Activated CD4-positive, CD25-positive, alpha-beta regulatory T cell (primary cell): ENCODE measurements at places on chromosomes 5 and 9.

DNA sequence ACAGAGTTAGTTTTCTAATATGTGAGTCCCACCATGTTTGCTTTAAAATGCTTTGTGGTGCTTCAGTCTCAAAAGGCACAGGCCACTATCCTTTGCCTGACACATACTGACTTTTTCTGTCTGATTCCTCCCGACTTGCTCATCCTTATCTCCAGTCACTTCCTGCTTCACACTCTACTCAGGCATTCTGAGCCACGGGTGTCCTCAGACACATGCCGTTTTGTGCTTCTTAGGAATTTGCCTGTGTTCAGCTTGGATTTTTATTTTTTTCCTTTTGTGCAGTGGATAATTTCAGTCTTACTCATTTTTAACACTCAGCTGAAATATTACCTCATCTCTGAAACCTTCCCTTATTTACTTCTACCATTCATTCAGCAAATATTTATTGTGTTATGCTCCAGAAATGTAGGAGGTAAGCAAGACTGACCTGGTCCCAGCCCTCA, 54.1 kb downstream of the MAN2A1 start:
- no peak for DNase-seq

- DNase-seq, result no peak
Observed at GRCh38 chr9:29241320-29241719, 1668.0 kb upstream of the C9orf72 start.

DNA sequence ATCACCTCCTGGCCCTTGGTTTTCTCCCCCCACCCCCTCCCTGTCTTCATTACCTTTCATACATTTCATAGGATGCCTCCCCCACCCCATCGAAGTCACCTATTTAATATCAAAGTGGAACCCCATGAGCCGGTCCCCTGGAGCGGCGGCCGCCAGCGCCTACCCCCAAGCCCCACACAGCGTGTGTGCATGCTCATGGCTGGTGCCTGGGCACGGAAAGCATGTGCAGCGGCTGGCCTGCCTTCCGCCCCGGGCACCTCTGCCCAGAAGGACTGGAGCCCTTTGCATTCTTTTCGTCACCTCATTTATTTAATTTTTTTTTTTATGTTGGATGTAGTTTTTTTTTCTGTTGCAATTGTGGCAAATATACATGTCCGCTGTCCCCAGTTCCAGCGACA, 116.2 kb downstream of the WNK2 start:
- DNase-seq, result no peak

GRCh38 chr9:125998837-125999503, 251.8 kb downstream of the PBX3 start:
- no peak for DNase-seq

DNA sequence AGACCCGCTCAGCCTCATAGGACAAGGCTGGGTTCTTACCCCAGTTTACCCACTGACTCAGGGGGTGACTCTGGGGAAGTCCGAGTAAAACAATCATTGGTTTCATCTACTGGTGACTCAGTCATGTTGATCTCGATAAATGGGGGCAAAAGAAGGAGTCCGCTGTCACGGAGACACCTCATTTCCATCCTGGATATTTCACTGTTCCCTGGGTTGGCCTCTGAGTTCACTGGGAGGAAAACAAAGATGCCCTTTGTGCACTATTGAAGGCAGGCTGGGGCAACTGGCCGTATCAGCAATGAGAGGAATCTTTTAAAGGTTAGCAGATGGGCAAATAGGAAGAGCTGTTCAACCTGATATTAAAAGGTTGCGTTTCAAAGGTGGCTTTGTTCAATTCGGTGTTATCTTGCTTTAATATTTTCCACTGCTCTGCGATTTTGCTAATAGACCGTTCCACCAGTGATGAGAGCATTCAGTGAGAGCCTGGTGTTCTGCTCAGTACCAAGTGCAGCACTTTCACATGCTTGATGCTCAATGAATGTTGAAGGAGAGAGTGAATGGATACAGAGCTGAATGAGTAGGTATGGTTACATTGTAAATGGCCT, 110.2 kb upstream of the EGFLAM start:
- DNase-seq, result no peak

GRCh38 chr5:57698802-57699201, 216.2 kb upstream of the ACTBL2 start:
- no peak for DNase-seq

DNA sequence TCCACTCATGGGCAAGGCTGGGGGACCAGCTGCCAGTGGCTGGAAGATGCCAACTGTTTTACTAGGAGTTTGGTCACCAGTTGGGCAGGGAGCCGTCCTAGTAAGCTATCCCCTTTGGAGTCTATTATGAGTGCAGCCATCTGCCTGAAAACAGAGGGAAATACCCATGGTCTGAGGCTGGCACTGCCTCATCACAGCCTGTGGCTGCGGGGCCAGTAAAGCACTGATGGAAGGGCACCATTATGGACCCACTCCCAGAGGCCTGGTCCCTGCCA, 187.2 kb upstream of the PANK3 start:
- no peak for DNase-seq
